ENCODE measurements at places on chromosomes 11 and 22. TPM values are rescaled to one million over a fixed set of nuclear protein-coding genes. Genes with fewer than 3 reads are reported as not detected.

- DNase-seq, result no peak
Measured at GRCh38 chr22:24418786-24419474, 8.5 kb upstream of the ADORA2A start.

CRYAB gene
- total RNA-seq, result 52.8 TPM

- peak; percentile 4 for DNase-seq
Measured at GRCh38 chr11:128905345-128906184, 14.4 kb downstream of the KCNJ5 start.

DNA sequence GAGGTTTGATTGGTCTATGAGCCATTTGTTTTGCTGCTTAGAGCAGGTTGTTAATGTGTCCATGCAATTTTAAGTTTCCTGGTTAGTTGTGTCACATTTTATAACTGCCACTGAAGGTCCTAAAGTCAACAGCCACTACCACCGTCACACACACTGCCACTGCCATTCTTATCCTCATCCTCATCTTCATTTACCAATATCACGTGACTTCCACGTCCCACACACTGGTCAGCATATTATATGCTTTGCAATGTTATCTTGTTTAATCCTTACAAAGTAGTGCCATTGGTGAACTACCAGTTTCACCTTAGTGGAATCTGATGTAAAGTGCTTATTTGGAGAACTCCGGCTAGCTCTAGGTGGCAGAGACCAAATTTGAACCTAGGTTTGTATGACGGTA is 9.7 kb downstream of the MMP26 start:
- no peak for DNase-seq

CDON gene
- 1.8 TPM for total RNA-seq

DNA sequence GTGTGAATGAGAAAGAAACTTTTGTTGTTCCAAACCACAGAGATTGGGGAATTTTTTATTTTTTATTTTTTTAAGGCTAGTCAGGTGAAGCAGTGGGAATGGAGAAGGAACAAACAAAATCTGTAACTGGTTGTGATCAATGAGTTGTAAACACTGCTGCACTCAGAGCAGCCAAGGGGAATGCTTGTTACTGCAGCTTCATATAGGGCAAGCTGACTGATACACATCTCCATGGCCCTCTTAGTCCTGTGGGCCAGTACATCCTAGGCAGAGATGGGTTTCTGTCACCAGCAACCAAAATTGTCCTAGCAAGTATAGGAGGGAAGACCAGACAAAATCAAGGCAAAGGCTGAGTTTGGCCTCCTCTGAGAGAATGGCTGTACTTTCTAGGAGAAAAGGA is 306.8 kb downstream of the CTTN start:
- DNase-seq, result no peak

RIMBP3B gene
- 0.26 TPM for total RNA-seq

JAML gene
- not detected for total RNA-seq

SLC22A12 gene
- total RNA-seq, result not detected

GRCh38 chr22:46079093-46079860 is 71.0 kb upstream of the PPARA start:
- DNase-seq, result no peak

DNA sequence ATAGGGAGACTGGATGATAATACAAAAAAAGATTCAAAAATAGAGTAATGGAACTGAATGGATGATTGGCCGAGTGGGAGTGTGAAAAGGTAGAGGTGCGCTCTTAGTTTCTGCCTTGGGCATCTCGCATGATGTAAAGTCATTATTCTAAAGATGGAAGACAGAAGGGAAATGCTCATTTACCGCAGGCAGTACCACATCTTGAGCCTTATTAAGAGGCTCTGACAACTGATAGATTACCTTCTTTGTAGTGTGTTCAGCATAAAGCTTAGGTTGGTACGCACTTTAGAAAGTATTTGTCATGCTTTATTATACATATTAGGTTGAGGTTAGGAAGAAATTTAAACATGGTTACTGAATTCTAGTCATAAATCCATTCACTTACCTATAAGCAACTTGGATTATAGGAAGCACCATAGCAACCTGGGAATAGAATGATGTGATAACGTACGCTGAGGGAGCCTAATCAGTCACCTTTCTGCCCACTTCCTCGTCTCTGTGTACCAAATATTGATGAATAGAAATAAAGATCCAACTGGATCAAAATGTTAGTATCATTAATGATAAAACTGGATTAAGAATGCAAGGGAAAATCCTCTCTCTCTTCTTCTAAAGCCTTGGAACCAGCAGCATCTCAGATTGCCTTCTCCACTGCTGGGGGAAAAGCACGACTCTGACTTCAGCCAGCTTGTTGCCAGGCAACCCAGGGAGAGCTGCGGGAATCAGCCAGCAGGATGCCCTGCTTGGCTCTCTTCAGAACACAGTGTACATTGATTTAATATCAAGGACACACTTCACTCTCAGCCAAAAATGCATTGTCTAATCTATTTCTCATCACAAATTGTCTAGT is 29.0 kb upstream of the VWA5A start:
- DNase-seq, result no peak

DNA sequence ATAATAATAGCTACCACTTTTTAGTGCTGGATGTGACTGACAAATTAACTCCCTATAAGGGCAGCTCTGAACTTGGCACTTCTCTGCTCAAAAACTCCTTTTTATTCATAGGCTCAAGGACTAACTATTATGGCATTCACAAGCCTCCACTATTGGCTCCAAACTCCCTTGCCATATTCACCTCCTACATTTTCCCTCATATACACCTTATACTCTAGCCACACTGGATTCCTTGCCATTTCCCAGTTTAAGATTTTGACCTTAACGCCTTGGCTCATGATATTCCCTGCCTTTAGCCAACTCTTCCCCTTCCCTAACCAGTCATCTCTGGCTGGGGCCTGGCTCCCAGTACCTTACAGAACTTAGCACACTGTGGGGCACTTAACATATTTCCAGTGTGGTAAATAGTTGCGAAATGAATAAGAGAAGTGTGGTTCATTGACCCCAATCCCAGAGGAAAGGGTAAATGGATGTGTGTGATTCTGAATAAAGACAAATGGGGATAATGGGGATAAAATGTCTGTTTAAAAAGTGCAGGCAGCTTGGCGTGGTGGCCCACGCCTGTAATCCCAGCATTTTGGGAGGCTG is 40.0 kb upstream of the SORL1 start:
- DNase-seq, result no peak

All from HFFc6 (cell line).